Vagina (tissue), 2 donors: ENCODE measurements at places on chromosomes 2 and 18.

DNA sequence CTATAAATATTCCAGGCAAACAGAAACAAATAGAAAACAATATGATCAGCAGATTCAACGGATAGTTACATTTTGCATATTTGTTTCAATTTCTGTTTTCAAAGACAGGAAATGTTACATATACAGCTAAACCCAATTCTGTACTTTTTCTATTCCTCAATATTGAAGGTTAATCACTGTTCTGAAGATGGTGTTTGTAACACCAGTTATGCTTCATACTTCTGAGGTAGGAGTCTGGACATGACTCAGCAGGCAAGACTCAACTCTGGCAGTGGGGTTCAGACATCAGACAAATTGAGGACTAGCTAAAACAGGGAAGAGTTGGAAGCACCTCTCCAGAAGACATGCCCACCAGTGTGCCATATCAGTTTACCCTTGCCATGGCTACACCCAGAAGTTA, 16.6 kb downstream of the SERPINB13 start:
- no peaks in the 10 kb centered on the region for H3K4me1 ChIP-seq
- H3K27me3 ChIP-seq: no peaks in the 10 kb centered on the region
- no peak overlapping the region for H3K4me3 ChIP-seq
- DNase-seq: no peak
- no peak overlapping the region for H3K27ac ChIP-seq

DNA sequence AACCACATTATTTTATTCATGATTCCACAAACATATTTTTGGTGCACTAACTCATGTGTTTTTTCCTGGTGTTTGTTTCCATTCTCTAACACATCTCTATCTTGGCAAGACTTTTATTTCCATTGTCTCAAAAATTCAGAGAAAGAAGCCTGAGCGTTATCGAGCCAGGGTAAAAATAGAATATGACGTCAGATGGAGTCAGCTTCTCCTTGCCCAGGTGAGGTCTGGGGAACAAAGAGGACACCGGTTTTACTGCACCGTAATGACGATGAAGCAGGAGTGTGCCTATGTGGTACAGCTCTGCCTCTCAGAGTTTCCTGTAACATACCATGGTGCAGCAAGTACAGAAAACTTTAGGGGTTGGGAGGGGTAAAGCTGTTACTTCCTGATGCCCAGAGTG, 661.6 kb downstream of the PLCL1 start:
- no peak for DNase-seq
- no peaks in the 10 kb centered on the region for H3K36me3 ChIP-seq
- no peaks in the 10 kb centered on the region for H3K4me1 ChIP-seq
- no peaks in the 10 kb centered on the region for H3K27me3 ChIP-seq

DNA sequence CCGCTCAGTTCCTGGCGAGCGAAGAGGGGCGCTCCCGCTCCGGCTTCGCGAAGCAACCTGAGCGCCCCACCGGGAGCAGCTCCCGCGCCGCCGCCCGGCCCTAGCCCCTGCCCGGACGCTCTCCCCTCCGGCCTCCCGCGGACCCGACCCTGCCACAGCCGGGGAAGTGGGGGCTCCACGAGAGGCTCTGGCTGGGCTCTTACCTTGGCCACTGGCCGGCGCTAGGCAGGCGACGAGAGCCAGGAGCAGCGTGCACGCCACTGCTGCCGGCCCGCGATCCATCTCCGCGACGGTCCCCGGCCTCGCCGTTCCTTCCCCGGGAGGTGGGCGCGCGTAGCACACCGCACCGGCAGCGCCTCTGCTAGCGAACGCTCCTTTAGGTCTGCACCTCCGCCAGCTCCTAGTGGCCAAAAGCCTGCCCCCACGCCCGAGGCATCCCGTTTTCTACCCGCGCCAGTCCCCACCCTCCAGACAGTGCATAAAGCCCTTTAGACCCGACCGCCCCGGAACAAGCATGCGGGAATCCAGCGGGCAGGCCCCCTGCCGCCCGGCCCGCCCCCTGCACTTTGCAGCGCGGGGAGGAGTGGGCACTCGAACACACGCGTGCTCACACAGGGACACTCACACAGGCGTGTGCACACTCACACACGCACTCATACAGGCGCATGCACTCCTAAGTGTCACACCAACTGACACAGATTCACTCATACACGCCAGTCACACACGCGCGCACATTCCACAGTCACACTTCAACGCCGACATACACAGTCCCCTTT, at the start of gene LRP2:
Gene LRP2, minus strand, starts transcription at position 417 of the 776 bp plus-strand sequence. Its CDS starts 135 bp downstream, at position 282.
- H3K4me3 ChIP-seq: peak within 1 kb of the TSS; percentile 46
- no peaks in the 10 kb centered on the region for H3K27me3 ChIP-seq
- DNase-seq: no peak
- no peak within 1 kb of the TSS for H3K27ac ChIP-seq
- H3K36me3 ChIP-seq: no peaks in the 10 kb centered on the region
- peaks cover 38% of the 10 kb centered on the region for H3K4me1 ChIP-seq

DNA sequence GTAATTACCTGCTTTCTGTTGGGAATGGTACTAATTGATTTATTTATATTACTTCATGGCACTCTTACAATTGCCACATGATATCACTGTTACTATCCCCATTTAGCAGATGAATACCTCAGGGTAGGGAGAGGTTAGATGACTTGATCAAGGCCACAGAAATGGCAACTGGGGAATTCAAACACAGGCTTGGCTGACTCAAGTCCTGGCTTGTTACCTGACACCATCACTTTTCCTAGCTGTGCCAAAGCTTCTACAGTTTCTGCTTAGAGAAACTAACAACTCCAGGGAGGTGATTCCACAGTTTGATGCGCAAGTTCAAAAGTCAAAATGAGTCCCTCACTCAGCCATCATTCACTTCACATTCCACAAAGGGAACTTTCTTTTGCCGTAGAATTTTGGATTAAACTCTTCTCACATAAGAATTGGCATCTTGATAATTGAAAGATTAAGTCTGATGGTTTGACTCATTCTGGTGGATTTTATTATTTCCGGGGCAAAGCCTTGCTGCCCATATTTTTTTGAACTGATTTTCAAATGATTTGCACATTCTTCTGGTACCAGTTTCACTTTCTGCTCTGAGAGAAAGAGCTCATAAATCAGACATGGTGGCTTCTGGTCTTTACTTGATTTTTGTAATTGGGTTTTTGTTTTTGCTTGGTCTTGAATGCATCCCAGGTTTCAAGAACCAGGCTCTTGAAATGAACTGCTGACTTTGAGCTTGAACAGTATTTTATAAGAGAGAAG, 656.8 kb downstream of the BCL11A start:
- no peaks in the 10 kb centered on the region for H3K27me3 ChIP-seq
- H3K4me1 ChIP-seq: no peaks in the 10 kb centered on the region
- no peak overlapping the region for H3K27ac ChIP-seq
- no peak for DNase-seq
- H3K4me3 ChIP-seq: no peak overlapping the region

- peaks cover 50% of the 10 kb centered on the region for H3K4me1 ChIP-seq
- H3K4me3 ChIP-seq: no peak overlapping the region
- H3K27me3 ChIP-seq: no peaks in the 10 kb centered on the region
- H3K27ac ChIP-seq: no peak overlapping the region
These were observed 24.3 kb downstream of the NCOA1 start for GRCh38 chr2:24515335-24515734.
